ENCODE measurements at places on chromosomes 12 and 14.

GRCh38 chr14:35789651-35790050, 19.4 kb downstream of the RALGAPA1 start:
- no peak for DNase-seq

- no peak for DNase-seq
Observed at GRCh38 chr12:123011701-123012100, 31.2 kb downstream of the ARL6IP4 start.

- no peak for DNase-seq
Observed at GRCh38 chr14:74954232-74954946, 1.0 kb downstream of the PGF start.

DNA sequence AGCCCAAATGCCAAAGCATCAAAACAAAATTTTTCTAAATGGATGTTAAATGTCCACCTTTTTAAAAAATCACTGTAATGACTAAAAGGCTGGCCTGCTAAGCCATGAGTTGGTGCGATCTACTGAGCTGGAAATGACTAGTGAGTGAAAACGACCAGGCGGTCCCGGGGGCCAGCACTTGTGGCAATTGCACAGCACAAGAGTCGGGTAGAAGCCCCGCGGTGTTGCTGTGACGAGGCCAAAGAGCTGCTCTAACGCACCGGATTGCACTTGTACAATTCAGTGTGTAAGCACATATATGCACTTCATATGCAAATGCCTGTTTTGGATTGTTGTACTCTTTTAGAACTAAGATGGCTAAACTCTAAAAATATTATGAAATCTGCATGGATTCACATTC, 64.1 kb upstream of the DYNC1H1 start:
- DNase-seq = no peak

GRCh38 chr14:32201193-32201815, 541 bp upstream of the RNU6-7 start:
- peak; percentile 34 for DNase-seq

- DNase-seq = no peak
Observed at GRCh38 chr14:104282332-104283196, 144.2 kb downstream of the KIF26A start.

DNA sequence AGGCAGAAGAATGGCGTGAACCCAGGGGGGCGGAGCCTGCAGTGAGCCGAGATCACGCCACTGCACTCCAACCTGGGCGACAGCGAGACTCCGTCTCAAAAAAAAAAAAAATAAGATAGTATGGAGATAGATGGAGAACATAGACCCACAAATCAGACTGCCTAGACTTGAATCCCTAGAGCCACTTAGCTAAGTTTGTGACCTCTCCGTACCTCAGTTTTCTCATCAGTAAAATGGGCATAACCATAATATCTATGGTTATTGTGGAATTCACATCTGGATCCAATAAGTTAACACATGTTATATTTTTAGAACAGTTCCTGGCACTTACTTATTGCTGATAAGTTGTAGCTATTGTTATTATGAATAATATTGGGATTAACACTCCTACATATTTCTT, 7.2 kb downstream of the PROX2 start:
- no peak for DNase-seq

DNA sequence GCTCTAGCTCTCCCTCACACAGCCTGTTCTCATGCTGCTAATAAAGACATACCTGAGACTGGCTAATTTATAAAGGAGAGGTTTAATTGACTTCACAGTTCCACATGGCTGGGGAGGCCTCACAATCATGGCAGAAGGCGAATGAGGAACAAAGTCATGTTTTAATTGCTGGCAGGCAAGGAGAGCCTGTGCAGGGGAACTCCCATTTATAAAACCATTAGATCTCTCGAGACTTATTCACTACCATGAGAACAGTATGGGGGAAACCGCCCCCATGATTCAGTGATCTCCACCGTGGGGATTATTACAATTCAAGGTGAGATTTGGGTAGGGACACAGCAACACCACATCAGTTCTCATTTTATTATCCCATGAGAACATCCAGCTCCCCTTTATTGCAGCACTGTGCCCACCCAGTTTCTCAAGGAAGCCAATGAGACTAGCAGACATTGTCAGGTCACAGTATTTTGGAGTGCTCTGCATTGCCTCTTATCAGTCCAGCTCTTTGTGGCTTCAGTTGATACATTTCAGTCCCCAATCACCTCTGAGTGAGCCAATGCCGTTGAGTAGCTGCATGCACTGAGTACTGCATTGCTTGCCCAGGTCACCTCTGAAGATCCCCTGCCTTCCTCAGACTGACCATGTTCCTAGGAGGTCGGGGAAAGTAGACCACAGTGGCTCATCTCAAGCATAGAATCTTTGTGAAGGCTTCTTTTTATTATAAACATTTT, 131.2 kb downstream of the CRADD start:
- DNase-seq = no peak

Measured in stimulated activated CD4-positive, alpha-beta T cell treated with anti-CD3 and anti-CD28 coated beads, Interleukin-1b, Interleukin-23, amount 100 ng/mL, for 1 hour (primary cell).